Stimulated activated CD4-positive, alpha-beta T cell treated with anti-CD3 and anti-CD28 coated beads, Interleukin-1b, Interleukin-23, amount 100 ng/mL, for 24 hours (primary cell): ENCODE measurements at places on chromosomes 6 and 20.

DNA sequence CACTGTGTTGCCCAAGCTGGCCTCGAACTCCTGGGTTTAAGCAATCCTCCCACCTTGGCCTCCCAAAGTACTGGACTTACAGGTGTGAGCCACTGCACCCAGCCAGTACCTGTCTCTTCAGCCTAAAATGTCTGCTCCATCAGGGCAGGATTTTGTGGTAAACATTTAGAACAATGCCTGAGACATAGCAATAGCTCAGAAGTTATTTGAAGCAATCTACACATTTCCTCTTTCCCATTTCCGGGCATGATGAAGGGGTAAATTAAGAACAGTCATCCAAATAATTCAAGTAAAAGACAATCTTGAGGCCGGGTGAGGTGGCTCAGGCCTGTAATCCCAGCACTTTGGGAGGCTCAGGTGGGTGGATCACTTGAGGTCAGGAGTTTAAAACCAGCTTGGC lies 69.0 kb upstream of the ZNF217 start:
- DNase-seq: no peak

GRCh38 chr20:54173653-54174456 lies at the start of gene CYP24A1:
TSS of gene CYP24A1 (minus strand) at chr20:54173986. CDS start at chr20:54173579, 407 bp downstream.
- no peak for DNase-seq

- DNase-seq: no peak
These were observed 66.4 kb downstream of the PLEKHG1 start for GRCh38 chr6:150666071-150666470.

GRCh38 chr20:63351811-63352591 lies 9.1 kb downstream of the CHRNA4 start:
- DNase-seq: no peak

- DNase-seq: no peak
These were observed 288.5 kb upstream of the STXBP5 start for GRCh38 chr6:146915671-146916127.
